Stimulated activated CD4-positive, alpha-beta T cell treated with anti-CD3 and anti-CD28 coated beads, Interleukin-15, amount 100 ng/mL, for 48 hours (primary cell): ENCODE measurements at places on chromosomes 12 and 14.

- no peak for DNase-seq
Measured at GRCh38 chr12:108338915-108339657, at the start of gene CMKLR1. Gene CMKLR1, minus strand, starts transcription at chr12:108339311. Its CDS starts 45,720 bp downstream, at chr12:108293591.

DNA sequence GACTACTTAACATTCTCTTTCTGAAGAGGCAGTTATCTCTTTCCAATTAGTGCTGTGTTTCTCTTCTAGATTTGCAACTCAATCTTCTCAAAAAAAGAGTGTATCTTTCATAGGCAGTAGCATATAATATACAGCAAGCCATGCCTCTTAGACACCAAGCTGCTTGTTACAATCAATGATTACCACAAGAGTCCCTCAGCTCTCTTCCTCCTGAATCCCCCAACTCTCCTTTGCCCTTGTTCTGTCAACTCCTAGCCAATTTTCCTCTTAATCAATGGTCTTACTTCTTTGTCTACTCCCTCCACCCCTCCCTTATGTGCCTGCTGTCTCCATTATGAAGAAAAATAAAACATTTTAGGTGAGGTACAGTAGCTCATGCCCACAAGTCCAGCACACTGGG lies 2.6 kb downstream of the TMTC1 start:
- no peak for DNase-seq

- DNase-seq, result no peak
Measured at GRCh38 chr14:42214981-42215491, 608.4 kb downstream of the LRFN5 start.

DNA sequence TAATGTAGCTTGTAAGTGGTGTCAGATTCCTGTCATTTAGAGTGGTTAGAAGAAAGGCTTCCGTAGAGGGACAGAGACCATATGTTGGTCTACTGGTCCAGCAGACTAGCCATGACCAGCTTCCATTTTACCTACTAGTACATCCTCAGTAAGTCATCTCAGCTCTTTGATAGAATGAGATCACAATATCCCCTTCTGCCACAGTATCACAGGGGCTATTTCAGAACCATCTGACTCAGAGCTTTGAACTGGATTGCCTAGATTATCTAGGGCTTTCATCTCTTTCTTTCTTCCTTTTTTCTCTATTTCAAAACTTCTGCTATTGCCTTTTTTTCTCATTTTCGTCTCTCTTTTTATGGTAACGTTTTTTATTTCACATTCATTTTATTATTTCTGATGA lies 4.7 kb downstream of the ZDHHC17 start:
- DNase-seq, result no peak

DNA sequence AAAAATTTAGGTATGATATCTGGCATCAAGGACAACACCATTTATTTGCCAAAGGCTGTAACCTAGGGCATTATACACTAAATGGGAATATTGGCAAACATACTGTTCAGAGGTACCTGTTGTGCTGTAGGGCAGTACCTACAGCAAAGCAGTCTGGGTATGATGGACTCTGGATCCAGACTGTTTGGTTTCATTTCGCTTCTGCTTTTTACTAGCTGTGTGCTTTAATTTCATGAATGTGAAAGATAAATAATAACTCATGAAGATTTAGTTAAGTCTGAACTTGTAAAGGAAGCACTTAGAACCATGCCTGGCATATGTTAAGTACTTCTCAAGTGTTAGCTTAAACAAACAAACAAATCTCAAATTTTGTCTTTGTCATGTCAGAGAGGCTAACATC lies 17.7 kb upstream of the SLC38A2 start:
- no peak for DNase-seq

DNA sequence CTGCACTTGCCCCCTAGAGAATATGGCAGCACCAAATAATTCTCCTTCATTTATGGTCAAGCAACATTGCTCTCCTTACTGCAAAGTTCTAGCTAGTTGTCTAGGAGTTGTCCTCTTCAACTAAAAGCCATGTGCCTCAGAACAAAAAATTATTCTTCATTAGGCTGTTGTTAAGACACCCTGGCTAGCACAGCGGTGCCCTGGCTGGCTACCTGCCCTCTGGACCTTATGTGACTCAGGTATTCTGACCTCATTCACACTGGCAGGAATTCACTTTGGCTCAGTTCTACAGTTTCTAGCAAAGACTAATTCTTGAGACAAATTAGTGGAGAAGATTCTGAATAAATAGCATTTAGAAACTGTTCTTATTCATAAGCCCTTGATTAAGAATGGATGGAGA lies 224.4 kb upstream of the KRR1 start:
- no peak for DNase-seq

DNA sequence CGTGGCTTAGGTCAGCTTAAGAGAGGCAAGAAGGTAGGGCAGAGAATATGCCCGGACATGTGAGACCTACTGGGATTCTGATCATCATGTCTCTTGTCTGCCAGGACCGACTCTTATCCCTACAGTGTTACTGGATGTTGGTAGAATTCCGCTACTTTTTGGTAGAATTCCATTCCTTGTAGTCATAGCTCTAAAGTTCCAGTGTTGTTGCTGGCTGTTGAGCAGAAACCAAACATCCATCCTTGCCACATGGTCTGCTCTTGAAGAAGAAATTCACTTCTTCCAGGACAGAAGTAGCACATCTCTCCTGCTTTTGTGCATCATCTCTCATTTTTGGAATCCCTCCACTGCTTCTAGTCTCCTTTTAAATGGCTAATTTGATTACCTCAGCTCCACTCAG lies 453.7 kb downstream of the RPL10L start:
- DNase-seq, result no peak

GRCh38 chr12:65836419-65837197 lies 12.3 kb downstream of the HMGA2 start:
- no peak for DNase-seq

- no peak for DNase-seq
Measured at GRCh38 chr12:65685514-65685913, 138.8 kb upstream of the HMGA2 start.

DNA sequence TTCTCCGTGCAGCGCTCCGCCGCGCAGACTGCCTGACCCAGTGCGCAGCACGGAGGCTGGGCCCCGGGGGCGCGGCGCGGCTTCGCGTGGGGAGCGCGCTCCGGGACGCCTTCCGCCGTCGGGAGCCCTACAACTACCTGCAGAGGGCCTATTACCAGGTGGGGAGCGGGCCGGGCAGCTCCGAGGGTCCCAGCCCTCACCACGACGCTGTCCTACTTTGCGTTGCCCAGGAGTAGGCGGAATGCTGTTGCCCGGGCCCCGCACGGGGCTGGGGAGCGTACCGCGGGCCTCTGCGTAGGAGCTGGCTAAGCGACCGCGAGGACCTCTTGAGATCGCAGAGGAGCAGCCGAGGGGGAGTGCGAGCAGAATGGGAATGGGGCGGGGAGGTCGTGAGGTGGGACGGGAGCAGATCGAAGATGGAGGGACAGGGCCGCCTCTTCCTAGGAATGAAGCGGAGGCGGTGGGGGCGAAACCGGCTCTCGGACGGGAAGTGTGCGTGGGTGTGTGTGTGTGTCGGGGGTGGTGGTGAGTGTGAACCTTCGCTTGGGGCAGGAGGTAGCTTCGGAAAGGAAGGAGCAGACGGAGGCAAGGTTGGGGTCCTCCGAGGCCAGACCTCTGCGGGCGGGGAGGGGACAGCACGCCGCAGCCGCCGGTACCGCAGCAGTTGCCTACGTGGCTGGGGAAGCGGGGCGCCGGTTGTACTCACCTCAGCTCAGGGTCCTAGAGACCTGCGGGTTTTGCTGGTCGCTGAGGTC lies 751 bp downstream of the P3H3 start:
- no peak for DNase-seq

GRCh38 chr12:12883369-12884001 lies 7.9 kb upstream of the GPRC5A start:
- DNase-seq, result no peak

- DNase-seq, result no peak
Measured at GRCh38 chr14:54743382-54743781, 159.2 kb downstream of the GCH1 start.

DNA sequence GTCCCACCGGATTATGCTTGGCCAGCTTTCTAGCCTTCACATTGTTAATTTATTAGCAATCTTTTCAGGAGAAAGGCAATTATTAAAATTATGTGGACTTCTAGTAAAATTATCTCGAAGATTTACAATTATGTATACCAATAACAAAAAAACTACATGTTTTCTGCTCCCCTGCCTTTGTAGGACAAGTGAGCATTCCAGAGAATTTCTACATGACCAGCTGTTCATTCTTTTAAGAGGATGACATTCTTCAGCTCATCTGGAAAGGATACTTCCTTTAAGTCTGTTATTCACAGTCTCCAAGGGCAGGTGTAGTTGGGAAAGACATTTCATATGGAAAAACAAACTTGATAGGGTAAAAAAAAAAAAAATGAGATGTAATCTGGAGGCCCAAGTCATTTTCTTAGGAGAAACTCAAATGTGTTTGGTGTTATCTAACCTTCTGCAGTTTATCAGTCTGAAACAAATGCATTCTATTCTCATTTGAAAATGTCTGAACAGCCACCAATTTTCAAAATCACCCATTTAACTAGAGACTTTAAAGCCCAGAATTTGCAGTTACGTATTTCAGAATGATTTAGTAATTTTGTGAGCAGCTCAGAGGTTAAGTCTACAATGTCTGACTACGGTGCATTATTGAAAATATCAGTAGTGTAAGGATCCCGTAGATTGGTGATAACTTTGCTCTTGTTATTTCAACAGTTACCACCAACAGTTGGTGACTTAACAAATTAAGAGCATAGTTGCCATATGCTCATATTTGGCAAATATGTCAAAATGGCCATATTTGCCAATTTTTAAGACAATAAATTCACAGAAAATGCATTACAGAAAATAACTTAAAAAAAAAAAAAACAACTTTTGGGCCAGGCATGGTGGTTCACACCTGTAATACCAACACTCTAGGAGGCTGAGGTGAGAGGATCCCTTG lies 1.8 kb upstream of the PHLDA1 start:
- no peak for DNase-seq

DNA sequence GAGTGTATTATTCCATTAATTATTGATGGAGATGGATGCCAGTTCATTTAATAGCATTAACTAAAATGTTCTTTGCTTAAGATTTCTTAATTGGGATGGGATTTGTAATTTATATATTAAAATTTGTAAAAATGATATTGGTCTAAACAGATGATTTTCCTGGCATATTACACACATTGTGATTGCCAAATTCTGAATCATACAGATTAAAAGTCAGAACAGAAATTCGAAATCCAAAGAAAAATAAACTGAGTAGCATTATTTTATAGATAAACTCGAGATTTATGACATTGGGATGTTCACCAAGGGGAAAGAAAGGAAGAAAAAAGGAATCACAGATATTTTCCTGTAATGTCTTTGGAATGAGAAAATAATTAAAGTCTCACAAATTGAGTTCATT lies 481.1 kb downstream of the CCER1 start:
- DNase-seq, result no peak

- DNase-seq, result no peak
Measured at GRCh38 chr14:52352569-52352968, 38.5 kb downstream of the PTGER2 start.

GRCh38 chr14:30069536-30069935 lies 141.9 kb upstream of the PRKD1 start:
- no peak for DNase-seq

DNA sequence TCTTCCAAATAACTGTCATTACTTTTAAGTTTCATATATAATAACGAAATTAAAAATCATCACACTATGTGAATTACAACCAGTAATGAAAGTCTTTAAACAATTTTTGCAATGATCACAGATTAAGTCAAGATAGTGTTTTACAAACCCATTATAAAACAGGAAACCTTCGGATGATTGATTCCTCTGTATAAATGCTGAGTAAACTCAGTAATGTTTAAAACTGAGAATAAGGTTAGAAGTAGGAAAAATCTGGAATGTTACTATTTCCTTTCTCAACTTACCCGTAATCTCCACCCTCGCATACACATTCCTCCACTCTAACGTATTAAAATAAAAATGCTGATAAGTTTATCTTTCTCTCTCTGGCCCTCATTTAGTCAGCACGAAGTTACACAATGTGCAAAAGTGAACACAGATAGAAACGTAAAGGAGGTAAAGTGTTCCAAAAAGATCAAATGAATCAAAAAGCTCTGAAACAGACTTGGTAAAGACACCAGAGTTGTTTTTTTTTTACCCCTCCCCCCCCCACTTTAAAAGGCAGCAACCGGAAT lies 1.6 kb downstream of the ZFC3H1 start:
- DNase-seq, result no peak

- peak; percentile 69 for DNase-seq
Measured at GRCh38 chr14:76947078-76947837, 81.2 kb downstream of the IRF2BPL start.

DNA sequence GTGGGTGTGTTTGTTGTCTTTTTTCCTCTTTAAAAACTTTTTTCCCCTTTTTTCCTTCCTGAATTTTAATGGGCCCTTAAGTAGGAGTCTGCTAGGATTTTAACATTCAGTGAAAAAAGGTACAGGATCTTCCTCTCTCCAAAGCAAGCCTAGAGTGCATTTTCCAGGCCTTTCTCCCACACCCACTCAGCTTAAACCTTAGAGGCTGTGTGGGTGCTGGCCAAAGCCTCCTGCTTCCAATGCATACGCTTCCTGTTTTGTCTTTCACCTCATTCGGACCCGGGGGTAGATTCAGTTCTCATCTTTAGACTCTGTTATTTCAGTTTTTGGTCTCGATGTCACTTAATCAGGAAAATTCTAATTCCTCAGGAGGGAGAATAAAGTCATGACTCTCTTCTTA lies 51.2 kb downstream of the TMEM30B start:
- DNase-seq, result no peak

GRCh38 chr14:74190927-74191575 lies 48.2 kb upstream of the VSX2 start:
- DNase-seq, result no peak

- no peak for DNase-seq
Measured at GRCh38 chr14:100576091-100577085, 10.8 kb downstream of the BEGAIN start.

GRCh38 chr12:20490213-20490612 lies 121.9 kb downstream of the PDE3A start:
- no peak for DNase-seq

DNA sequence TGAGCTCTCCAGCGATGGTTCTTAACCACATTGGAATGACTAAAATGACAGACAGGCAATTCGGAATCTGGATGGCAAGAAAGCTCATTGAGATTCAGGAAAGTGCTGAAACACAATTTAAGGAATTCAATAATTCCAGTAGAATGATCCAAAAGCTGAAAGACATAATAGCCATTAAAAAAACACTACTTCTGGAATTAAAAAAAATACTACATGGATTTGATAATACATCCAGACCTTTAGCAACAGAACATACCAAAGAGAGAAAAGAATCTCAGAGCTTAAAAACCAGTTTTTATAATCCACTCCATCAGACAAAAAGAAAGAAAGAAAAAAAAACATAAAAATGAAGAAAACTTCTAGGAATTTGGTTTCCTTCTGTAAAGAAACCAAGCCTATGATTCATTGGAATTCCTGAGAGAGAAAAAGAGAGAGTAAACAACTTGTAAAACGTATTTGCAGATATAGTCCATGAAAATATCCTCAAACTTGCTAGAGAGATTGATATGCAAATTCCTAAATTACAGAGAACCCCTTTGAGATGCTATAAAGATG lies 52.8 kb downstream of the SLCO1B1 start:
- DNase-seq, result no peak

DNA sequence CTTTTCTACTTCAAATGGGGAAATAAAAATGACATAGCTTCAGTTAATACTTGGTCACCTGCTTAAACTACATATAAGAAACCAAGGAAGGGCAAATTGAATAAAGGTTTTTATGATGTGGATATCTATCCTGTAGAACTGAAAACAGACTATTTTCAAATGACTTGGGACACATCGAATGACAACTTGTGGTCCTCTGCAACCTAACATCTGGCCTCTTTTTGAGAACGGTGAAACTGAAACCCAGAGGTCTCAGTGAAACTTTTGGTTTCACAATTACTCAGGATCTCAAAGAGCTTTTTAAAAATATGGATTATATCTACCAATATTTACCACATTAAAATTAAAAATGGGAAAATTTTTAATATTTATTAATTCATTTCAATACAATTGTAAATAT lies 65.2 kb downstream of the PPP2R5E start:
- DNase-seq, result no peak
